AG10803 (cell line): ENCODE measurements at places on chromosomes 11 and 22.
A peak's percentile ranks its signal among the peaks of the same experiment; 100 is the strongest.

- DNase-seq: no peak
Measured at GRCh38 chr22:35567351-35568141, 26.9 kb downstream of the RASD2 start.

GRCh38 chr11:120562806-120563425 is 51.4 kb downstream of the GRIK4 start:
- peak; percentile 29 for DNase-seq

- no peak for DNase-seq
Measured at GRCh38 chr11:81368192-81368591, 1365.5 kb downstream of the FAM181B start.

- DNase-seq: peak; percentile 19
Measured at GRCh38 chr11:109304159-109304558, 117.8 kb upstream of the C11orf87 start.

GRCh38 chr11:95050595-95051202 is 1.5 kb downstream of the KDM4F start:
- no peak for DNase-seq

- no peak for DNase-seq
Measured at GRCh38 chr22:28105413-28105812, 186.4 kb upstream of the PITPNB start.

- DNase-seq: no peak
Measured at GRCh38 chr11:71391796-71392195, 56.4 kb downstream of the DHCR7 start.

- DNase-seq: peak; percentile 83
Measured at GRCh38 chr11:61963282-61964057, 4.0 kb downstream of the FTH1 start.

DNA sequence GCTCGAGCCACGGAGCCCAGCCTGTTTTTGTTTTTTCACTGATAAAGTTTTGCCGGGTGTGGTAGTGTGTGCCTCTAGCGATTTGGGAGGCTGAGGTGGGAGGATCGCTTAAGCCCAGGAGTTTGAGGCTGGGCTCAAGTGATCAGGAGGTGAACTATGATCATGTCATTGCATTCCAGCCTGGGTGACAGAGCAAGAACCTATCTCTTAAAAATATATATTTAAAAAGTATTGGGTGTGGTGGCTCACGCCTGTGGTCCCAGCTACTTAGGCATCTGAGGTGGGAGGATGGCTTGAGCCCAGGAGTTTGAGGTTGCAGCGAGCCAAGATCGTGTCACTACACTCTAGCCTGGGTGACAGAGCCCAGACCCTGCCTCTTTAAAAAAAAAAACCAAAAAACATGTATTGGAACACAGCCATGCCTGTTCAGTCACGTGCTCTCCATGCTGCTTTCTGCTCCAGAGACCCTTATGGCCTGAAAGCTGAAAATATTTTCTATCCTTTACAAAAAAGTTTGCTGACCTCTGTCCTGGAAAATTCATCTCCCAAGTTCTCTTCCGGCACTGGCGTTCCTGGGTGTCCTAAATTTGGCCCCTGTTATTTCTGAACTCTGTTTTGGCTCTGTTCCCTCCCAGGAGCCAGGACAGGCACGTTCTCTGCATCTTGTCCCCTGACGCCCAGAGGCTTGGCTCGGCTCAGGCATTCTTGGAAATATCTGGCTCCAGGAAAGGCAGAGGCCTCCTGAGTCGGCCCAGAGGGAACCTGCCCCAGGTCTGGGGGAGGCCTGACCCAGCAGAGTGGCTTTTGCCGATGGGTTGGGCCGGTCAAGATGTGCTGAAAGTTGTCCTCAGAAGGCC is 61.3 kb upstream of the PPP6R3 start:
- peak; percentile 35 for DNase-seq
